ENCODE measurements at places on chromosomes 13 and 19.

DNA sequence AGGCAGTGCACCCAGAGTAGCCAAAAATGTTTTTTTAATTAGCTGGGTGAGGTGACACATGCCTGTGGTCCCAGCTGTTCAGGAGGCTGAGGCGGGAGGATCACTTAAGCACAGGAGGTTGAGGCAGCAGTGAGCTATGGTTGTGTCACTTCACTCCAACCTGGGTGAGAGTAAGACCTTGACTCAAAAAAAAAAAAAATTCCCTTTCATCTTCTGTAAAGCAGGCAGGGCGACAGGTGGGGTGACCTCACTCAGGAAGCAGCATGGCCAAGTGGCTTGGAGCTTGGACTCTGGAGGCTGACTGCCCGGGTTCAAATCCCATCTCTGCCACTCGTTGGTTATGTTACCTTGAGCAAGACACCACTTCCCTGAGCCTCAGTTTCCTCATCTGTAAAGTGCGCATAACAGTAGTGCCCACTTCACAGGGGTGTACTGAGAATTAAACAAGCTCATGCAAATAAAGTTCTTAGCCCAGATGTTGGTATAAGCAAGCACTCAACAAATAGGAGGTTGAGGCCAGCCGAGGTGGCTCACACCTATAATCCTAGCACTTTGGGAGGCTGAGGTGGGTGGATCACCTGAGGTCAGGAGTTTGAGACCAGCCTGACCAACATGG, 48.3 kb downstream of the MAP4K1 start:
- DNase-seq = no peak

- DNase-seq = peak; percentile 100
Observed at GRCh38 chr19:58543826-58544590, at the start of gene TRIM28. Gene TRIM28, plus strand, starts transcription at chr19:58544064. Its CDS starts 694 bp downstream, at chr19:58544758.

DNA sequence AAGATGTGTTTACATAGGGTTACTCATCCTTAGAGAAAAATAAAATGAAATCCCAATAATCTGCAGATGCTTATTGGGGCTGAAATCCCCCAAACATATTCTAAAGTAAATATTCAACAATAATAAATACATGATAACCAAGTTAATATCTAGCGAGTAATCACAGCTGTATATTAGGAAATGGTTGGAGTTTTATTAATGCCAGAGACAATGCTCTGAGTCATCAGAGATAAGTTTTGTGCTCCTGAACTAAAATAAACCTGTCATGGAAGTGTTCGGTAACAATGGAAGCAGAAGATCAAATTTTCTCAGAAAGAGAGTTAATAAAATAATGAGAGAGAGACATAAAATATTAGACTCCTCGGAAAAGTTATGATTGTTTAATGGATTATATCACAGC, 31.4 kb downstream of the FLT1 start:
- no peak for DNase-seq

DNA sequence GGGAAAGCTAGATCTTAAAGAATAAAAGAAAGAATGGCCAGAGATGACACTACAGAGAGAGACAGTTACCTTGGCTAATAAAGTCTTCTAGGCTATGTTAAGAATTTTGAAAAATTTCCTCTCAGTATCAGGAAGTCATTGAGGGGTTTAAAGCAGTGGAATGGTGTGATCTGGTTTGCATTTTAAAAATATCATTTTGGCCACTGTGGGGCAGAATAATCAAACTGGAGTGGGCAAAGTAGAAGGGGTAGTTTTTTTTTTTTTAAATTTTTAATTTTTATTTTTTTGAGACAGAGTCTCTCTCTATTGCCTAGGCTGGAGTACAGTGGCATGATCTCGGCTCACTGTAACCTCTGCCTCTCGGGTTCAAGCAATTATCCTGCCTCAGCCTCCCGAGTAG, 4.4 kb upstream of the CNMD start:
- no peak for DNase-seq

GRCh38 chr19:44725684-44726083, 22.8 kb upstream of the BCL3 start:
- no peak for DNase-seq

DNA sequence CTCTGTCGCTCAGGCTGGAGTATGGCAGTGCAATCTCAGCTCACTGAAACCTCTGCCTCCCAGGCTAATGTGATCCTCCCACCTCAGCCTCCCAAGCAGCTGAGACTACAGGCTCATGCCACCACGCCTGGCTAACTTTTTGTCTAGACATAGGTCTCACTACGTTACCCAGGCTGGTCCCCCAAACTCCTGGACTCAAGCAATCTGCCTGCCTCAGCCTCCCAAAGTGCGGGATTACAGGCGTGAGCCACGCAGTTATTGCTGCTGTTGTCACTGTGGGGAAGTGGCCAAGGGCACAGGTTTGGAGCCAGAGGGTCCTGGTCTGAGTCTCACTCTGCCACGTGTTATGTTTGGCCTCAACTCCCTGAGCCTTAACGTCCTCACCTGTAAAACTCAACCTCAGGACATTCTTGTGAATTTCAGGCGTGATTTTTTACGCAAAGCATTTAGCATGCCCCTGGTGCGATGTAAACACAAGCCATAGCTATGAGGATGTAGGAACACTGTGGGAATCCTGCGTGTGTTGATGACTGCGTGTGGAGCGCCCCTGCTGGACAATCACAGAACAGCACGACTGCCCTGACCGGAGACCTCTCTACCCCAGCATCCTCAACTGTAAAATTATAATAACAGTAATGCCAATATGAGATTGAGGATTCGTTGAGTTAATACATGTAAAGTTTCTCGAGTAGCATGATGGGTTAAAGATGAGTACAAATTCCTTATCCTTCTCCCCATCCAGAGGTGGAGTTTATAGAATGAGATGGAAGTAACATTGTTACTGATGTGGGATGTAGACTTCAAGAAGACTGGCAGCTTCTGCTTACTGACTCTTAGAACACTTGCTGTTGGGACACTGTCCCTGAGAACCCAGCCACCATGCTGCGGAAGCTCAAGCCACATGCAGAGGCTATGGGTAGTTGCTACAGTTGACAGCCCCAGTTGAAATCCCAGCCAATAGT, 41.8 kb upstream of the PNMA8B start:
- peak; percentile 46 for DNase-seq

DNA sequence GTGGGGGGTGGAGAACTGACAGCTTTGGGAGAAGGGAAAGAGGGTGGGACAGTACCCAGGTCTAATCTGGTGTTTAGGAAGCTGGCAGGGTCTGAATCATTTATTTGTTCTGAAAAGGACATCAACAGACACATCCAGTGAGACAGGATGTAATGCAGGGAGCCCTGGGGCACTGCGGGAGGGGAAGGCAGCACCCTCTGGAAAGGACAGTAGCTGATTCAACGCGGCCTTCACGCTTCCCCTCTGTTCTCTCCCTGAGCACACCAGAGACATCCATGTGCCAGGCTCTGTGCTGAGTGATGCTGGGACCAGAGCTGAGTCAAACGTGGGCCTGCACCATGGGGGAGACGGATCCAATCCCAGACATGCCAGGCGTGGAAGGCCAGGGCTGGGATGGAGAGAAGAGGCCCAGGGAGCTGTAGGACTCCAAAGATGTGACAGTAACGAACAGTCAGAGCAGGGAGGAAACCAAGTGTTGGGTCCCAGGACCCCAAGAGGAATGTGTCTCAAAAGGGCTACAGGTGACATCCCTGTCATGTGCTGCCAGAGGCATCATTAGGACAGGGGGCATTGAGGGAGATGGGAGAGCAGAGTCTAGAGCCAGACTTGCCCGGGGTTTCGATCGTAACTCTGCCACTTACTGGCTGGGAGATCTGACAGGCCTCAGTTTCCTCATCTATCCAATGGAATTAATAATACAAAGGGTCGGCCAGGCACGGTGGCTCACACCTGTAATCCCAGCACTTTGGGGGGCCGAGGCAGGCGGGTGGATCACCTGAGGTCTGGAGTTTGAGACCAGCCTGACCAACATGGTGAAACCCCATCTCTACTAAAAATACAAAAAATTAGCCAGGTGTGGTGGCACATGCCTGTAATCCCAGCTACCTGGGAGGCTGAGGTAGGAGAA, 1.7 kb downstream of the ETFB start:
- DNase-seq = no peak

DNA sequence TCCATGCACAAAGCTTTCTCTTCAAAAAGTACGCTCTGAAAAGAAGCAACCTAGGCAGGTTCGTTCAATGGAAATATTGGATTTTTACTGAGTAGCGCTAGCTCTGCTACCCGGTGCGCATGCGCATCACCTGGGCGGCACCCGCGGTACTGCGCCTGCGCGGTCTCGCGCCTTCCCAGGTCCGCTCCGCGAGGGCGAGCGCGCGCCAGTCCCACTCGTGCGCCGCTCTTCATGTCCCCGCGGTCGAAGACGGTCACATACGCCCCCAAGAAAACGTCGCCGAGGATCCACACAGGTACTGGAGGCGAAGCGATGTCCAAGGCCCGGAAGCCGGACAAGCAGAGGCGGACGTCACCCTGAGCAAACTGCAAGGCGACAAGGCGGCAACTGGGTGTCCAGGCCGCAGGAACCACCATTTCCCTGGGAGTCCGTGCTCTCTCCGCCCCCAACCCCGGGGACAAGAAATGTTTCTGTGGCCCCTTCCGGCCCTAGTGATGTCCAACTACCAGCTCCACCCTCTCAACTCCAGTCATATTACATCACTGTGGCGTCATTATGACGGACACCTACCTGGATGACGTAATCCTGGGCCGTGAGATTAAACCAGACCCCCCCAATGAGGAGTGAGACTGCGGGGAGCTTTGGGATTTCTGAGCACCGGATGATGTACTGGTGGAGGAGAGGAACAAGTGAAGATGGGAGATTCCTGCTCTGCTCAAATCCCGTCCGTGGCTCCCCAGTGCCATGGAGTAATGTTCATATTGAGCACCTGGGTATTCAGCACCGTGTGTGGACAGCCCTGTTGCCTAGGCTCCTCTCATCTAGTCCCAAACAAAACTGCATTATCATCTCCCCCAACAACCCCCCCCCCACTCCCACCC, 4.8 kb upstream of the KCNC3 start:
- peak; percentile 71 for DNase-seq

DNA sequence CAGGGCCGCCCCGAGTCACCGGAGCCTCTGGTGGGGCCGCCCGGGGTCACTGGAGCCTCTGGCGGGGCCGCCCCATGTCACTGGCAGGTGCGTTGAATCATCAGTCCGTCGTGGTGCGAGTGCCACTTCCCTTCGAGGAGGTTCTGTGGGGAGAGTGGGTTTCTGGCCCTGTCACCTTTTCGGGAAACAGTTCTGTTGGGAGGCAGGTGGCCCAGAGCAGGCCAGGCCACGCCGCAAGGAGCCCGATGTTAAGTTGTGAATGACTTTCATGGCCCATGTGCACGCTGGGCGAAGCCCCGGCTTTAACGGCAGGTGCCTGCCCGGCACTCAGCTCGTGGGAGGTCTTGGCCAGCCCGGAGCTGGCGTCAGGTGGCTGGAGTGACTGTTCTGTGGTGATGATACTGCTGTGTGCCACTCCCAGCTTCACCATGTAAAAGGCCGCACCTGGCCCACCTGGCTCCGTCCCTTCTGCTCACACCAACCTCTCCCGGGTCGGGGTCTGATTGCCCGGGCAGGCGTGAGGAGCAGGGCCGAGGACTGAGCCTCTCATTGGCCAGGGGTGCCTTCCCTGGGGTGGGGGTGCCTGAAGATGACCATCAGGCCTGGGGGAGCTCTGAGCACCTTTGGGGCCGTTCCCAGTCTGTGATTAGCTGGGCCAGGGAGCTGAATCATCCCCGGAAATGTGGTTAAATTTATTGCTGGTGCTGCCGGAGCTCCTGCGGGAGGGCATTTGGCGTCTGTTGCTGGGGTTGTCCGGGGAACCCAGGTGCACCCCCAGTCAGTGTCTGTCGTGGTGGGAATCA, 29.2 kb downstream of the CSNK1G2 start:
- DNase-seq = no peak

GRCh38 chr13:44433863-44434765, 60.5 kb downstream of the SERP2 start:
- DNase-seq = no peak

Data from T follicular helper cell (primary cell).